ENCODE measurements at places on chromosomes 3 and 15.

GRCh38 chr3:178440043-178440442, 96.2 kb upstream of the KCNMB2 start:
- DNase-seq: no peak

- DNase-seq: no peak
These were observed 35.3 kb downstream of the SRGAP3 start for GRCh38 chr3:9214185-9214584.

GRCh38 chr15:91338766-91339165, 238.7 kb downstream of the SV2B start:
- no peak for DNase-seq

DNA sequence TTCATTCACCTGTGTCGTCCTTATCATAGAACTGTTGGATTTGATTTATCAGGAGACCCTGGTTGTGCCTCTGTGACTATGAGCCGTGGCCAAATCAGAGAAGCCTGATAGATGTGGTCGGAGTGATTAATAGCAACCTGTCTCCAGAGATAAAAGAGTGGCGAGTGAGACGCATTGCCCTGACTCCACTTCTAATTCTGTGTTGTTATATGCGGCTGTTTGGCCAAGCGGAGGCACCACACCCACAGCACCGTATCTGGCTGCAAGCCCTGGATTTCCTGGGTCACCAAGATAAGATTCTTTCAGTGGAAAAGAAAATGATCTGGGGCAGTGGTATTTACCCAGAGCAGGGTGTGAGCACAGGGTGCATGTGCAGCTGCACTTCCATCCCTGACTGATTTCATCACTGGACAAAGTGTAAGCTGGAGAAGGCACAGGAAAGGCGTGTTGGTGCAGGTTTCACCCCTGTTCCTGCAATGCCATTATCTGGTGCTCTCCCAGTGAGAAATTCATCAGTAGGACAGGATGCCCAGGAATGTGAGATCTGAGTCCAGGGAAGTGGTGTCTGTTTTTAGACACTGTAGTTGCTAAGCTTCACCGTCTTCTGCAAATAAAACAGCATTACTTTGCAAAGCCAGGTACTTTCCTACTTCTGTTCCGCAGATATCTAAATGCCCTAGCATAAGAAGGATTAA, 84.6 kb downstream of the CD47 start:
- no peak for DNase-seq

GRCh38 chr3:151146731-151147091, 56.3 kb downstream of the GPR171 start:
- DNase-seq: no peak

DNA sequence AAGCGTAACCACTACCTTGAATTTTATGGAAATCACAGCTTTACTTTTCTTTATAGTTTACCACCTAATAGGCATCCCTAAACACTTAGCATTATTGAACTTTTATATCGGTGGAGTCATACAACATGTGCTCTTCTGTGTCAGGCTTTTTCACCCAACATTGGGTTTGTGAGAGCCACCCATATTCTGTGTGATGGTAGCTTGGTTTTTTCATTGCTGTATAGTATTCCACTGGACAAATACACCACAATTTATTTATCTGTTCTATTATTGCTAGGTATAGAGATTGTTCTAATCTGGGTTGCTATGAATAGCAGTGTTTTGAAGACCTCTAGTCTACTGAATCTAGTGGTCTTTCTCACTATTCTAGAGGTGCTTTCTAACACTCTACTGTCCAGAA, 31.6 kb upstream of the ATP1B3 start:
- no peak for DNase-seq

- no peak for DNase-seq
These were observed 38.9 kb downstream of the RBMS3 start for GRCh38 chr3:29319798-29320197.

- no peak for DNase-seq
These were observed 1044.5 kb downstream of the NTRK3 start for GRCh38 chr15:87212041-87212440.

- DNase-seq: no peak
These were observed 7.9 kb downstream of the ITGB5 start for GRCh38 chr3:124879337-124879680.

DNA sequence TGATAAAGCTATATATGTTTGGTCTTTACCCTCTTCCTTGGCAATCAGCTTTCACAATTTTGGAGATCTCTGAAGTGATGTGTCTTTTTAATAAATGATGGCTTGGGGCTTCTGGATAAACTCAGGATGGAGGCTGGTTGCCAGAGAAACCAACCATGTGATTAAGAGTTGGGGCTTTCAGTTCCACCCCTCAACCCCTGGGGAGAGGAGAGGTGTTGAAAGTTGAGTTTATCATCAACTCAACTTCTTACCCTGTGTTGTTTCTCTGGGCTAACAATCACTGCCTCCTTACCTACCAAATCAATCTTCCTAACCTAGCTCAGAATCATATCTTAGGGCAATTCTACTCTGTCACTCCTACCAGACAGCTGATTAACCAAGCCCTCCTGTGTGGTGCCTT, 735.8 kb downstream of the ZPLD1 start:
- no peak for DNase-seq

- no peak for DNase-seq
These were observed 571.6 kb upstream of the ARPP21 start for GRCh38 chr3:35067750-35068149.
